Adipocyte (in vitro differentiated cells): ENCODE measurements at places on chromosomes 12 and 14.
A peak's percentile ranks its signal among the peaks of the same experiment; 100 is the strongest.

DNA sequence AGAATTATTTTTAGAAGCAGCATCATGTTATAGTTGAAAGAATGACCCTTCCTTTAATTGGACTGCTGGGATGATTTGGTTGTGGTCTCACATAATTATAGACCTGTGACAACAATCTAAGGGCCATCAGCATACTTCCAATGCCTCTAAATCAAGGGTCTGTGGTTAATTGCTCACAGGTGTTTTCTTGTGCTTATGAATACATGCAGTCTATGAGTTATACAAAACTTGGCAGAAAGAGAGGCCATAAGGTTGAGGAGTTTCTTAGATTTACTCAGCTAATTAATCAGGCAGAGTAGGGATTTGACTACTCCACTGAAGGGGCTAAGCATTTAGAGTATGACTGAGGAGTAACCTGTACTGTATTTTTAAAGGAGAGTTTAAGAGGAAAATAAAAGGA lies 37.0 kb upstream of the FRMD6 start:
- DNase-seq = peak; percentile 36

GRCh38 chr14:20116748-20117147 lies 6.2 kb downstream of the OR4K17 start:
- no peak for DNase-seq

DNA sequence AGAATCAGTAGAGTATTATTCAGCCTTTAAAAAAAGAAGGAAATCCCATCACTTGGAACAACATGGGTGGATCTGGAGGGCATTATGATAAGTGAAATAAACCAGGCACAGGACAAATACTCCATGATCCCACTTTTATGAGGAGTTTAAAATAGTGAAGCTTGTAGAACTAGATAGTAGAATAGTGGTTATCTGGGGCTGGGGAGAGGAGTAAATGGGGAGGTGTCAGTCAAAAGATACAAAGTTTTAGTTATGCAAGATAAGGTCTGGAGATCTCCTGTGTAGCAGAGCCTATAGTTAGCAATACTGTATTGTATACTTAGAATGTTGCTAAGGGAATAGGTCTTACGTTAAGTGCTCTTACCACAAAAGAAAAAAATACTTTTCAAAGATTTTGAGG lies 64.9 kb downstream of the RIC8B start:
- no peak for DNase-seq

- DNase-seq = no peak
Measured at GRCh38 chr12:65023485-65023884, 97.6 kb downstream of the WIF1 start.

- no peak for DNase-seq
Measured at GRCh38 chr12:52876372-52876771, 27.6 kb upstream of the KRT78 start.

GRCh38 chr12:51864833-51865670 lies 16.5 kb upstream of the FIGNL2 start:
- no peak for DNase-seq

DNA sequence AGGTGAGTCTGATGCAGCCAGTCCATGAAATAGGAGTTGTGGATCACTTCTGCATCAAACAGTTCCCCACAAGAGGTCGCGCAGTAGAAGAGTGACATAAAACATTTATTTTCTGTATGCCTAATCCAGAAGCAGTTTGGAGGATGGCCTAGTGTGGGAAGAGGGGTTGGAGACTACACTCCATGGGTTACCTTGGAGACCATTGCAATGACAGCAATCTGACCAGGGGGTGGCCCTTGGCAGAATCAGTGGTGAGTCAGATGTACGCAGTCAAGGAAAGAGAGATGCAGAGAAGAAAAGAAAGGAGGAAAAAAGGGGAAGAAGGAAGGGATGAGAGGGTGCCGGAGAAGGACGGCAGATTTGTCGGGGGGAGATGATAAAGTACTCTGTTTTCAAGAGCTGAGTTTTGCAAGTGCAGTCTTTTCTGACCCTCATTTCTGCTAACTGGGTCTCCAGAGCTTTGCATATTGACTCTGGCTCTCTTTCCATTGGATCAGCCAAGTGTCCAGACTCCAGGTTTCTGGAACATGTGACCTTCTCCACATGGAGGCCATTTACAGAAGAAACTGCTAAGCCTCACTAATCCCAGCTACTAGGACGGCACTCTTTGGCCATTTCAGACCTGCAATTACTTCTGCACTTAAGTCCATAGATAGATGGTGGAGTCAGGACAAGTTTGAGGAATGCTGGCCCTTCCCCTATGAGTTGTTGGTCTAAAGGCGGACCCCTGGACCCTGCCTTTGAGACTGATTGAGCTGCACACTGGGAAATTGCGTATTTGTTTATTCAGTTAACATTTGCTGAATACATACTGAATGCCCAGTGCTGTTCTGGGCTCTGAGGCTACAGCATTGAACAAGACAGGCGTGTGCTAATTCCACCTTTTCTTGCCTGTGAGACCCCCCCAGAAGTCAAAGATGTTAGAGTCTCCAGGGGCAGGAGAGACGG lies 424.2 kb downstream of the BCL11B start:
- no peak for DNase-seq

- no peak for DNase-seq
Measured at GRCh38 chr14:83991666-83992065, 1538.3 kb upstream of the FLRT2 start.

DNA sequence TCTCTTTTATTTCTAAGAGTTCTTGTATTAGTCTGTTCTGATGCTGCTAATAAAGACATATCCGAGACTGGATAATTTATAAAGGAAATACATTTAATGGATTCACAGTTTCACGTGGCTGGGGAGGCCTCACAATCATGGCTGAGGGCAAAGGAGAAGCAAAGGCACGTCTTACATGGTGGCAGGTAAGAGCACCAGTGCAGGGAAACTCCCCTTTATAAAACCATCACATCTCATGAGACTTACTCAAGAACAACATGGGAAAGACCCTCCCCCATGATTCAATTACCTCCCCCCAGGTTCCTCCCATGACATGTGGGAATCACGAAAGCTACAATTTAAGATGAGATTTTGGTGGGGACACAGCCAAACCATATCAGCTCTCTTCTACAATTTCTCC lies 503.0 kb downstream of the NPAS3 start:
- no peak for DNase-seq

GRCh38 chr14:95482627-95483308 lies 33.7 kb downstream of the SYNE3 start:
- DNase-seq = no peak

DNA sequence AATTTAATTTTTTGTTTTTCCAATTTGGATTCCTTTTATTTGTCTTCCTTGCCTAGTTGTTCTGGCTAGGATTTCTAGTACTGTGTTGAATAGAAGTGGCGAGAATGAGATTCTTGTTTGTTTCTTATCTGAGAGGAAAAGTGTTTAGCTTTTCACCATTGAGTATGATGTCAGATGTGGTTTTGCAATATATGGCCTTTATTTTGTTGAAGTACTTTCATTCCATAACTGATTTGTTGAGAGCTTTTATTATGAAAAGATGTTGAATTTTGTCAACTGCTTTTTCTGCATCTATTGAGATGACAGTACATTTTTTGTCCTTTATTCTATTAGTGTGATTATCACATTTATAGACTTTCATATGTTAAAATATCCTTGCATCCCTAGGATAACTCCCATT lies 462.0 kb downstream of the CCDC91 start:
- DNase-seq = no peak

DNA sequence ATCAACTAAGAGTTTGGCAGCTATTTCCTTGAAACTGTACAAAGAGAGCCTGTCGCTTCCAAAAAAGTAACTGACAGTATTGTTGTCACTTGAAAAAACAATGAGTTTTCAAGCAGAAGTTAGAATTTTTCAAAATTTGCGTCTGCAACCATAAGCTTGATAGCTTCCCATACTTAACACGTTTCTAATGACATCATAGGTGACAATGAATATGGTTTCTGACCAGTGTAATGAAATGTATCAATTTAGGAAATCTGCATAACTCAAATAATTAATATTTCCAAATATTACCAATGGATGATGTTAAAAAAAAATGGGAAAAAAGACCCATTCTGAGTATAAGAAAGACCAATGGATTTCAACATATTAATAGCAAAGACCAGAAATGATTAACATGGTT lies 165.4 kb upstream of the CRY1 start:
- DNase-seq = no peak

DNA sequence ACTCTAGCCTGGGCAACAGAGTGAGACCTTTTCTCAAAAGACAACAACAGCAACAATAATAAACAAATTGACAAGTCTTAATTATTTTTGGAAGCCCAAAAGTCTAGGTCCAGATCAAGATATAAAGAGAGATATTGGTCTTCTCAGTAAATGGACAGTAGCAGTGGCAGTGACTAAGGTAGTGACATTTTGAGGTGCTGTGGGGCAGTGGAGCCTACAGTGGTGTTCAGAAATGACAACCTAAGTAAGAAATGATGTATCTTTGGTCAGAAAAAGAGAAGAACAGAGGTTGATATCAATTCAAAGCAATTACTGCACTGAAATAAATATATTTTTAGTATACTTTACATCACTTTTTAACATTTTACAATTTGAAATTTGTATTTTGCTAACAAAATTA lies 20.7 kb downstream of the METTL25 start:
- no peak for DNase-seq

- DNase-seq = no peak
Measured at GRCh38 chr12:103705927-103706326, 118.9 kb downstream of the STAB2 start.

DNA sequence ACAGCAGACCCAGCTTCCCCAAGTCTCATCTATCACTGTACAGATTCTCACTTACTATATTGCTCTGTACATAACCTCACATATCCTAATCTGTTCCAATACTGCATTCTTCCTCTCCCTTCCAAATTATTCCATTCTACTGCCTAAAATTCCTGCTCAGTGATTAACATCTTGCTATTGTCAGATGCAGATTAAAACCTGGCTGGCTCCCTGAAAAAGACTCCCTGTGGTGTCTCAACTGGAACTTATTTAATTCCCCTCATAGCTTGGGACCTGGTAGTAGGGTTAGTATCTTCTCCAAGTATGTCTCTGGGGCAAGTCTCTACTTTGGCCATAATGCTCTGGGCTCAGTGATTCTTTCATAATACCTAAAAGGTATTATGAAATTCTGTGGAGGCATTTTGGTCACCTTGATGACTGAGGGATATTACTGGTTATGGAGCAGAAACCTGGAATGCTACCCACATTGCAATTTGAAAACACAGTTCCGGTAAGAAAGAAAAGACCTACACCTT lies 55.8 kb downstream of the PAWR start:
- DNase-seq = peak; percentile 53

- DNase-seq = peak; percentile 96
Measured at GRCh38 chr12:93569656-93570551, 2.6 kb upstream of the SOCS2 start.

DNA sequence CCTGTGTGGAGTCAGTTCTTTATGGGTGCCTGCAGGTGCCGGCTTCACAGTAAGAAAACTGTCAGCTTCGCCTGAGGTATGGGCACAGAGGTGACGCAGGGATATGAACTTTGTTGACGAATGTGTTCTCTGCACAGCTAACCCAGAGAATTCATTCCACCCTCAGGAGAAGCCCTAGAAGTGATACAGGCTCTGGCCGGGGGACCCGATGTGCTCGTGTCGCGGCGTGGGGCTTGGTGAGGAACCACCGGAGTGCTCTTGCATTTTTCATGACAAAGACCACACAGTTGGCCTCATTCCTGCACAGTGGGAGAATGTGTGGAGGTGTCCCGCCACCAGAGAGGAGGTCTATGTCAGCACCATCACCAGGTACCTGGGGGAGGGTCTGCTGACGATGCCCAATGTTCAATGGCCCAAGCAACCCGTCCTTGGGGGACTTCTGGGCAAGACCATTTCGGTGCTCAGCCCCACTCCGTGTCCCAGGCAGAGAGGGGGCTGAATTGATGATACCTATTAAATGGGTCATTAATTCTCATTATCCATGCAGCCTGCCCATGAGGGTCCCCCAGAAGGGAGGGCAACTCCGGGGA lies 147.5 kb upstream of the RTL1 start:
- DNase-seq = no peak

DNA sequence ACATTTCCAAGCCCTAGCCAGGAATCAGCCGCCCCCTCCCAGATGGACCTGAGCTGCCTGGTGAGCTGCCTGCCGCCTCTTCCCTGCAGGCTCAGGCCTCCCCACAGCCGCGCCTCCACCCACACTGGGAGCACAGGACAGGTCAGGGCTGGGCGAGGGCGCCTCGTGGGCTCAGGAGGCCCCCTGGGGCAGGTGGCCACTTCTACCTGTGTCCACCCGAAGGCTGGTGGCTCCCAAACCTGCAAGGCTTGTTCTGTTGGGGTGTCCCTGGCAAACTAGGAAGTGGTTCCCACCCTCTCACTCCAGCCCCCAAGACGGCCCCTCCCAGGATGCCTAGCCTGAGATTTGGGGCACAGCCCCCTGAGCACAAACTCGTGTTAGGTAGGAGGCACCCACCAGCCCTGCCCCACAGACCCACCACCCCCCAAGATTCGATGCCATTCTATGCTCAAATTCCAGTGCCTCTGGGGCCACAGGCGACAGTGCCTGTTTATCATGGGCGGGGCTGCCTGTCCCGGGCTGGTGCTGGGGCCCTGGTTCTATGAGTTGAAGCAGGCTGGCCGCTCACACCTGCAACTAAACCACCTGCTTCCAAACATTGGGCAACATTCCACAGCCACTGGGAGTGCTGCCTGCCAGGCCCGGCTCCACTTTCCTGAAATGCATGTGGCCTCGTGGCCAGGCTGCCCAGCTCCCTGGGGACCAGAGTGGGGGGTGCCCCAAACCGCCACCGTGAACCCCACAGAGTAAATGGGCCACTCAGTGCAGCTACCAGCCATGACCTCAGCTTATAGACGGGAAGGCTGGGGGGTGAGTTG lies 6.8 kb downstream of the MMP17 start:
- DNase-seq = no peak

DNA sequence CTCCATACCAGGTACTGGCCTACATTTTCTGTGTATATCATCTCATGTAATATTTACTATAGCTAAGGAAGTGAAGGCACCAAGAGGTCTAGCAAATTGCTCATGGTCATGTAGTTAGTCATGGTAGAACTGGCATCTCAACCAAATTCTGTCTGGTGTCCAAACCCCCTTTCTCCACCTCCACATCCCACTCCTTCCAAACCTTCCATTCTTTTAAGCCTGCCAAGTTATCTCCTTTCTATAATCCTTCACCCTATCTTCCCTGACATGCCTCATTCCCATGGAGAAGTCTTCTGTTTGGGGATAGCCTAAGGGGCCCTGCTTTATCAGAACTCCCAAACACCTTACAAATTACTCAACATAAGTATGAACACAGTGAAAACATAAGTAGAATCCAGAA lies 196.2 kb upstream of the HMGA2 start:
- no peak for DNase-seq
